ENCODE measurements at places on chromosomes 16 and 17.

- DNase-seq: no peak
These were observed 22.0 kb downstream of the MYO19 start for GRCh38 chr17:36512641-36513040.

DNA sequence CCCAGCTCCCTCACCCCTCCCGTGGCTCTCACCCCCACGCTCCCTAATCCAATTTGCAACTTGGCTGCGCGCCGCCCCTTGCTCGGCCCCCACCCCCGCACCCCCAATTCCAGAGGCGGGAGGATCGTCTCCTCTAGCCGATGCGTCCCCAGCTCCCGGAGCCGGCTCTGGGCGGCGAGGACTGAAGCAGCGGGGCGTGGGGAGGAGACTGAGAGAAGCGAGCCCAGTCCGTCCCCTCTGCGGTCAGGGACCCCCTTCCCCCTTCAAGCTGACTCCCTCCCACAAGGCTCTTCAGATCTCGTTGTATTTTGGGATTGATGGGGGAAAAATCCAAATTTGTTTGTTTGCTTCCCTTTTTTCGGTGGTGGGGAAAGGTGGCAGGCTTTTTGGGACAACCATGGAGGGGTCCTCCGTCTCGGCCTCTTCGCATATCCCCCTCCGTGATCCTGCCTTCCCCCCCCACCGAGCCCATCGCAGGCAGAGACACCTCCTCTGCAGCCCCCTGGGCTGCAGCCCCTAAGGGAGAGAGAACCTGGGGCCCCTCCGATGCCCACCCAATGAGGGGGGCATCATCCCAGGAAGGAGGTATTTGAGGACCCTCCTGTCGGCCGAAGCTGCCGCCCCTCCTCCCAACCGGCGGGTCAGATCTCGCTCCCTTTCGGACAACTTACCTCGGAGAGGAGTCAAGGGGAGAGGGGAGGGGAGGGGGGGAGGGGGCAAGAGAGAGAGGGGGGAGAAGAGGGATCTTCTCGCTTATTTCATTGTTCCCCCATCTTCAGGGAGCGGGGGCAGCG, 466 bp downstream of the NEUROD2 start:
- no peak for DNase-seq

DNA sequence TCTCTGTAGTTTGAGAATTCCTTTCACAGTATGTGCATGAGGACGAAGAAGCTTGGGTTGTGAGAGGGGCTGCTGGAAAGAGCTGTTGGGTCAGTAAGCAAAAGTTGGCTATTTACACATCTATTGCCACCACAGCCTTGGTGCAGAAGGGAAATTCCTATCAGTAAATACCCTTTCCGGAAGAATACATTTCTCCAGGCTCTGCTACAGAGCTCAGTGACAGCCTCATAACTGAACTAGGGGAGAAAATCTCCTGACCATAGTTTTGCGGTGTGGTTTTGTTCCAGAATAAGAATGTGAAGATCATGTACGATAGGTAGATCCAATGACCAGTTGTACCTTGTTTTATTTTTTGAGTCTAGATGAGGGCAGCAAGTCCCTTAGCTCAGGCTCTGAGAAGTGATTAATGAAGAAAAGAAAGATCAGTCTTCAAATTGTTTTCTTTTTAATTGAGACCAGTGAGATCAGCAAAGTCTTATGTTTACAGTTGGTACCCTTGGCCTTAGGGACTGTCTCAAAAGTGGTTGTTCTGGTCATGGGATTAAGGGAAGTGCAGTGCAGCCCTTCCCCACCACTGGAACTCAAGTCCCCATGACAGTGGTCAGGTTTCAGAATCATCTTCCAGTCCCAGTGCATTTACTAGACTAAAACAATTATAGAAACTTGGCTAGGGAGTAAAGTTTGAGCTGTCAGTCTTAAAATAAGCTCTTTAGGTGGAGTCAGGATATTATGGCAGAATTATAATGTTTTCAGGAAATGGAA, 123.5 kb downstream of the PHKB start:
- no peak for DNase-seq

GRCh38 chr17:42639525-42640113, 19.5 kb upstream of the TUBG2 start:
- DNase-seq: no peak

- no peak for DNase-seq
These were observed 1.7 kb upstream of the PIGS start for GRCh38 chr17:28573040-28573380.

Measured in activated CD4-positive, CD25-positive, alpha-beta regulatory T cell treated with anti-CD3 and anti-CD28 coated beads, Interleukin-2, amount 50 U/mL, for 16 hours (primary cell).